ENCODE measurements at places on chromosomes 1 and 21.

- no peak for DNase-seq
Observed at GRCh38 chr1:231241750-231242149, 738 bp downstream of the GNPAT start.

- DNase-seq, result no peak
Observed at GRCh38 chr1:115572710-115573109, 69.1 kb upstream of the VANGL1 start.

DNA sequence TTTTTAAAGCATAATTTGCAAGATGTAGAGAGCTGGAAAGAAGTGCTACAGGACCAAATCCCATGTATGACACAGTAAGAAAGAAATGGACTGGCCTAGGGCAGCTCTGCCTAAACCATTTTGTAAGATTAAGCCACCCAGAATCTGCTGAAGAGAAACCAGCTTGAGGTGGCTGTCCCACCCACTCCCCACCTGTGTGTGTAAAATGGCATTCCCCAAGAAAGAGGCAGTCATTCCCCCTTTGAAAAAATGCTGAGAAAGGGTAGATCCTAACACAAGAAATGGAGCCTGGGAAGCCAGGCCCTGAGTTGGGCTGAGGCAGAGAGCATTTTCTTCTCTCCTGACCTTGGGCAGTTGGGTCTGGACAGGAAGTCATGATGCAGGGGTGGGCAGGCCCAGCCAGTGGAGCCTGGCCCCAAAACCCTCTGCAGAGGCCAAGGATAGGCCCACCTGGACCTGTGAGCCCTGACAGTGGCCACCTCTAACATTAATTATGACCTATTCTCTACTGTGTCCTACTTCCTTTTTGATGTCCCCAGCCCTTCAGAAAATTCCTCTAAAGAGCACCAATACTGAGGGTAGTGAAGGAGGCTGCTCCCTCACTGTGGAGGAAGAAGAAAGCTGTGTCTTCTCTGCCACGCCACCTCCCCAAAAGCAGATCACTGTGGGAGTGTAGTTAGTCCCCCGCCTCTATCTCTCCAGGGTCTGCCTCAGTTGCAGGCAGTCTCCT is 94.0 kb downstream of the EDEM3 start:
- DNase-seq, result no peak

- no peak for DNase-seq
Observed at GRCh38 chr1:93766451-93766850, 84.8 kb upstream of the BCAR3 start.

DNA sequence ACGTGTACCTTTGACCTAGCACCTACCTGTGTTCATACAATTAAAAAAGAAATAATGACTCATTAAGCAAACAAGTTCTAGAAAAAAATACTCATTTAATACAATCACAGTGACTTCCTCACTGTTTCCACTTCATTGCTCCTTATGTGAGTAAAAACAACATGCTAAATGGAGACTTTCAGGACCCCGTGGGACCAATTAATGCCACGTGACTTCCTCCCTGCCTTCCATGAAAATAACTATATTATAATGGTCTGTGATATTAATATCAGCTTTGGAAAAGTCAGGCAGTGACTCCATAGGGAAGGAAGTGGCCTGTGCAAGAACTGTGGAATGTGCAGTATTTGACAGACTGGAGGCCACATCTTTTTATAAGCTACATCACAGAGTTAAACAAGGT is 337.8 kb downstream of the HLX start:
- DNase-seq, result no peak

DNA sequence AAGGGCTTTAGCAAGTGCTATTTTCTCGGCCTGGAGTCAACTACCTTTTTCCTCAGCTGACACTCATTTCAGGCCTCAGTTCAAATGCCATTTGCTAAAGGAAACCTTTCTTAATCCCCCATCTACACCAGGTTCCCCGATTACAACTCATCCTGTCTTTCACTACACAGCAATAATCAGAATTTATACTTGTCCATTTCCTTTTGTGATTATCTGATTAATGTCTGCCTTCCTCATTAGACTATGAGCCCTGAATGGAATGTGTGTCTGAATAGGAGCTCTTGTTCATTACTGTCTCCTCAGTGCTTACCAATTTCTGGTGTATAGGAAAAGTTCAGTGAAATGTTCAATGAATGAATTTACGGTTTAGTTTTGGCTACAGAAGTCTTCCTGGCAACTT is 36.9 kb downstream of the ATP1B1 start:
- no peak for DNase-seq

DNA sequence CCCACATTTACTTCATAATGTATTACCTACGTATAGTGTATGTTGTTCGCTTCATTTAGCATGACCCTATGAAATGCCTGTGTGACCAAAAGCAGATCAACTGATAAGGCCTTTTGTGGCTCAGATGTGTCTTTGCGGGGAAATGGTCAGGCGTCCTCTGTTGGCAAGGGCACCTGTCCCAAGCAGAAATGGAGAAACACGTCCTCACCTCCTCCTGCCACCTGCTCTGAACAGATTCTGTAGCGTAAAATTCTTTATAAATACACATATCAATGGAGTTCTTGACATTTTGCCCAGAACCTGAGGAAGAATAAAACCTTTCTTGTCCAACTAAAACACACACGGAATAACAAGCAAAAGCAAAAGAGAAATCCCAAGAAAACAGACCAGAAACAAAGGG is 417.9 kb downstream of the KIF26B start:
- no peak for DNase-seq

- DNase-seq, result no peak
Observed at GRCh38 chr1:232170909-232171308, 459.0 kb downstream of the SIPA1L2 start.

DNA sequence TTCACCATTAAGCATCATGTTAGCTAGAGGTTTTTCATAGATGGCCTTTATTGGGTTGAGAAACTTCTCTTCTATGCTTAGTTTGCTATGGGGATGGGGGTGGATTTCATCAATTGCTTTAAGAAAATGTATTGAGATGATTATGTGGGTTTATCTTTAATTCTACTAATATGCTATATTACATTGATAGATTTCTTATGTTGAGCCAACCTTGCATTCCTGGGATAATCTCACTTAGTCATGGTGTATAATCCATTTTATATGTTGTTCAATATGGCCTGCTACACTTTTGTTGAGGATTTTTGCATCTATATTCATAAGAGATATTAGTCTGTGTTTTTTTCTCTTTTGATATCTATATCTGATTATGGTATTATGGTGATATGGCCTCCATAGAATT is 70.7 kb downstream of the MAP3K7CL start:
- DNase-seq, result no peak

DNA sequence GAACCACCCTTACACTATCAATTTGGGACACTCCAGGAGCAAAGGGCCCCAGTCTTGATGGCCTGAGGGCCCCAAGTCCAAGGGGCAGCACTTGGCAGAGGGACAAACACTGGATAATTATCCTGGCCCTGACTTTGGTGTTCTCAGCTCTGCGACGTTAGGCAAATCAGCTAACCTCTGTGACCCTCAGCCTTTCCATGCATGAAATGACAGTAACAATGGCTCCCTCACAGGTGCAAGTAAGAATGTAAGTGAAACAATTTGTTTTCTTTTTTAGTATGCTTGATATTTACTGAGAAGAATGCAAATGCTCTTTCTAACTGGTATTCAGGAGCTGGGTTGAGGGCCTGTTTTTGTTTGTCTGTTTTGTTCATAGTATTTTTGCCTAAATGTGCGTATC is 61.6 kb upstream of the PRDX6 start:
- DNase-seq, result no peak

- DNase-seq, result no peak
Observed at GRCh38 chr21:26583769-26584168, 10.7 kb upstream of the CYYR1 start.

Data from stimulated activated CD8-positive, alpha-beta memory T cell treated with anti-CD3 and anti-CD28 coated beads, Interleukin-7, amount 100 ng/mL, for 1 hour (primary cell).